ENCODE measurements at places on chromosomes 3 and 15. TPM values are rescaled to one million over a fixed set of nuclear protein-coding genes. Genes with fewer than 3 reads are reported as not detected.
A peak's percentile ranks its signal among the peaks of the same experiment; 100 is the strongest.

DNA sequence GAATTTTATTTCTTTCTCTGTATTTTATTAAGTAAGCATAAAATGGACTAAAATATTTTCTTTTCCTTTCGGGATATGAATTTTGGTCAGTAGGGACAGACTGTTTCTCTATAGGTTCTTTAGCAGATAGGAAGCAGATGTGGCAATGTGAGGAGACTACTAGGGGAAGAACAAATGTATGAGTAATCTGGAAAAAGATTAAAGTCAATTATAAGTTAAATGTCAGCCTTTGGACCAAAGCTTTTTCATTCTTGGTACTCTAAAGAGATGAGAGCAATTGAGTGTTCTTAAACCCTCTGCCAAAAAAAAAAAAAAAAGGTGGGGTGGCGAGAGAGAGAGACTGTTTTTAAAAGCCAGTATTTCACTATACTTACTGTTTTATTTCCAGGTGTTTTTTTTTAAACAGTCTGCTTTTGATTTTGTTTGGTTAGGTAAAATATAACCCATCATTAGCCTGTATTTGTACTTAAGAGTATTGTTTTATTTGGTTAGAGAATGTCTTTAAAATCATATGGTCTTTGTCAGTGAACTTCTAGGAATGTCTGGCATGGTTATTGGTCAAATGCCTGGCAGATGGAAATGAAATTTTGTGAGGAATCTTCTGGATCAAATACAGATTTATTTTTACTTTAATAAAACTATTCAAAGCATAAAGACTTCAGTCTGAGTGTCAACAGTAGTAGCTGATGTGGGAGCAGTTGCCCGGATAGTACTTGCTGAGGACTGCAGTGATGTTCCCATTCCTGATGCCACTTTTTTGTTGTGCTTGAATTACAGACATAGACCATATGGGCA lies 63.8 kb downstream of the LRRC49 start:
- no peak for DNase-seq

GRCh38 chr3:184636741-184637316 lies 75.0 kb downstream of the MAGEF1 start:
- no peak for DNase-seq

- DNase-seq = no peak
Measured at GRCh38 chr15:27089233-27089586, 118.2 kb downstream of the GABRG3 start.

DNA sequence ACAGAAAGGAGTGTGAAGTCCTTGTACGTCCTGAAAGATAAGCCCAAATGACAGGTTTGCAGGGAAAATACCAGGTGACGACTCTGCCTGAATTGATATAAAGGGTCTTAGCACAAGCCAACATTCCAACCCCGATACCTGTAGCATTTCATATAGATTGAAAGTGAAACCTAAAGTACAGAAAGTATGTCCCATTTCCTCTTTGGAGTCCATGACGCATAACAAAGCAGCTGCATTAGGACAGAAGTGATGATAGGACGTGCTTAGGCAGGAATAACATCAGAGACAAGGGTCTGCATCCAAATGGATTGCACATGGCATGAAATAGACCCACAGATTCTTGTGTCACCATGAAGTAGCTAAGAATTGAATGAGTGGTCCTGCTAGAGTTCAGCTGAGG lies 187.0 kb upstream of the ROBO1 start:
- no peak for DNase-seq

DNA sequence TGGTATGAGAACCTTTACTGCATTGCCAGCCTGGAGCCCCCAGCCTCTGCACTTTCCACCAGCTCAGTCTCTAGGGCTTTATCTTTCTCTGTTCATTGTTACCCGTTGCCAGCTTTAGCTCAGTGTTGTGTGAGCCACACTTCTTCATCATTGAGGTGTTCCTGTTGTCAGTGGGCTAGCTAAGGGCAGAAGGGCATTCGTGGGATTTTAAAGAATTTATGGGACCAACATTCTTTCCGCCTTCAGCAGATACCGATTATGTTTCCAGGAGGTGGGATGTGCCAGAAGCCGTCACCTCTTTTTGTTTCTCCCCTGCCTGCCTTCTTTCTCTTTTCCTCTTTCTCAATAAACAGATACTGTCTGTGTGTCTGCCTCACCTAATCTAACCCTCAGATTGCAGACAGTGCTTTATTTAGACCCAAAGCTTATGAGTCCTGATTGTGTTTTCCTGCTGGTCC lies 64.5 kb downstream of the PGPEP1L start:
- no peak for DNase-seq

GRCh38 chr3:58414538-58415197 lies 19.0 kb downstream of the PDHB start:
- DNase-seq = peak; percentile 33

GRCh38 chr3:116230431-116231020 lies 214.8 kb downstream of the LSAMP start:
- no peak for DNase-seq

DNA sequence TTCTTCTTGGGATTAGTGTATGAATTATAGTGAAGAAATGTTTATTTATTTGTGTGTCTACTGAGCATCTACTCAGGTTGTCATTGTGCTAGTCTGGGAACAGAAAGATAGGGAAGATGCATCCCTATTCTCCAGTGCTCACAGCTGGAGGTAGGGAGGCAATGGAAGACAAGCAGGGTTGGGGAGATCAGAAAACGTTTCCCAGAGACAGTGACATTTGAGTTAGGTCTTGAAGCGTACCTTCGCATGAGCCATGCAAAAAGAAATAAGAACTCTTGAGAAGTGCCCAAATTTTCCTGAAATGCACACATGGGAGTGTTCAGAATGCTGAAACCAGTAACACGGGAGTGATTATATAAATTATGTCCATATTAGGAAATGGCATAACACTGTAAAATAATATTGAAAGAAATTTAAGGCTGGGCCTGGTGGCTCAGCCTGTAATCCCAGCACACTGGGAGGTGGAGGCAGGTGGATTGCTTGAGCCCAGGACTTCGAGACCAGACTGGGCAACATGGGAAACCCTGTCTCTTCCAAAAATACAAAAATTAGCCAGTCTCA lies 5.3 kb upstream of the CEMIP start:
- no peak for DNase-seq

DNA sequence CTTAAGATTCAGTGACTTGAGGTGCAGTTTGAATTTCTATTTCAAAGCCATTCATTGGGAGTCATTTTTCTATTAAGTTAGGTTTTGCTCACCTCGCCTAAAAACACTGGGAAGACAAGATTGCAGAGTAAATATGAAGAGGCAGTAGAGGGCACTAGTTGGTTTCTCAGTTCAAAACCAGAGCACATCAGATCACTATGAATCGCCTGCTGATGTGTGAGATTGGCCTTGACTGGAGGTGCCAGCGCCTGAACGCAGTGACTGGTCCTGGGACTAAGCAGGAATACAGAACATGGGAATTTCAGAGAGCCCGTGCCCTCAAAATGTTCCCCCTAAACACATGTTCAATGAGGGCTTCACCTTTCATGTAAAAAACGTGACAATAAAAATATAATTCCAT lies 229.0 kb downstream of the ITPR1 start:
- DNase-seq = no peak

DNA sequence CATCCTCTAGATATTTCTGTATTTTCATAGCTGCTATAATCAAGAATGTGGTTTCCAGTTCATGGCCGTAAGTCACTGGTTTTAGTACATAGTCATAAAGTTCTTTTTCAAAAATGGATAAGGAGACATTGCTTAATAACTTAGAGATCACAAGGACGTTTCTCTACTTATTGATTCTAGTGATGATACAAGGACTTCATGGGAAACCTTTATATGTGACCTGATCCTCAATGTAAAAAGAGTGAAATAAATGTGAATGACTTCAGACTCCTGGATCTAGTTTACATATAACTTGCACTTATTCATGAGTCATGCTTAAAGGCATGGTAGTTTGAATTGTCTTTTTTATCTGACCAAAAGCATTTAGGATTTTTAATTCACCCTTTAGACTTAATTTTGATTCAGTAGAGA lies 35.2 kb downstream of the TSC22D2 start:
- no peak for DNase-seq

- no peak for DNase-seq
Measured at GRCh38 chr3:157755233-157755632, 252.0 kb upstream of the VEPH1 start.

- DNase-seq = no peak
Measured at GRCh38 chr15:65875458-65875857, 6.2 kb downstream of the RAB11A start.

DNA sequence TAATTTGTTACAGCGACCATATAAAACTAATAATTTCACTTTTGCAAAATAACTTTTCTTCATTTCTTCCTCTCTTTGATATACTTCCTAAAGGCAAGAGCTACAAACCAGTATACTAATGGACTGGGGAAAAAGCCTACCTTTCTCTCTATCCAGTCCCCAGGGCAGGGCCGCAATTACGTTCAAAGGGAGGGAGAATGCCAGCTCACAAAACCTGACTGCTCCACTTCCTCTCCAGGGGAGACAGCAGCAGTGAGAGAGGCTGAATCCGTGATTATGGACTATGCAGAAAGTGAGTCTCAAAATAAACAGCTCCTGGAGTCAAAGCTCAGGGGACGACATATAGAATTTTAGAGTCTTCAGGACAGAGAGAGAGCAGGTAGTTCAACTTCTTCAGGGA lies 126.9 kb upstream of the HES1 start:
- no peak for DNase-seq

GXYLT2 gene
- 16.2 TPM for total RNA-seq

ATRIP gene
- total RNA-seq = 4.3 TPM

LTF gene
- 2.7 TPM for total RNA-seq

GOLGA8N gene
- 10.9 TPM for total RNA-seq

CYP1A2 gene
- not detected for total RNA-seq

Measured in left ventricle myocardium inferior (tissue), 1 donor.